CD4-positive, alpha-beta T cell treated with Interleukin-17A for 4 hours (primary cell): ENCODE measurements at places on chromosomes 1 and 21.

DNA sequence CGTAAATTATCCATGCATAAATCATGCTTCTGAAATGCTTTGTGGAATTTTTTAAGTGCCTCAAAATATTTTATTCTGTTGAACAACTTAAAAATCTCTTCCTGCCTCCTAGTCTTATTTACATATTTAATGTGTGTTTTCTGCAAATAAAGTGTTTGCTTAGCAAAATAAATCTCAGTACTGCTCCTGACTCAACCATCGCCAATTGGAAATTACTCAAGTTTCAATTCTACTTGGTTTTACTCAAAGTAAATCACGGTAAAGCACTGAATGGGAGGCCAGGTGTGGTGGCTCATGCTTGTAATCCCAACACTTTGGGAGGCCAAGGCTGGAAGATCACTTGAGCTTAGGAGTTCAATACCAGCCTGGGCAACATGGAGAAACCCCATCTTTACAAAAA, 152.2 kb upstream of the NR5A2 start:
- no peak for DNase-seq

DNA sequence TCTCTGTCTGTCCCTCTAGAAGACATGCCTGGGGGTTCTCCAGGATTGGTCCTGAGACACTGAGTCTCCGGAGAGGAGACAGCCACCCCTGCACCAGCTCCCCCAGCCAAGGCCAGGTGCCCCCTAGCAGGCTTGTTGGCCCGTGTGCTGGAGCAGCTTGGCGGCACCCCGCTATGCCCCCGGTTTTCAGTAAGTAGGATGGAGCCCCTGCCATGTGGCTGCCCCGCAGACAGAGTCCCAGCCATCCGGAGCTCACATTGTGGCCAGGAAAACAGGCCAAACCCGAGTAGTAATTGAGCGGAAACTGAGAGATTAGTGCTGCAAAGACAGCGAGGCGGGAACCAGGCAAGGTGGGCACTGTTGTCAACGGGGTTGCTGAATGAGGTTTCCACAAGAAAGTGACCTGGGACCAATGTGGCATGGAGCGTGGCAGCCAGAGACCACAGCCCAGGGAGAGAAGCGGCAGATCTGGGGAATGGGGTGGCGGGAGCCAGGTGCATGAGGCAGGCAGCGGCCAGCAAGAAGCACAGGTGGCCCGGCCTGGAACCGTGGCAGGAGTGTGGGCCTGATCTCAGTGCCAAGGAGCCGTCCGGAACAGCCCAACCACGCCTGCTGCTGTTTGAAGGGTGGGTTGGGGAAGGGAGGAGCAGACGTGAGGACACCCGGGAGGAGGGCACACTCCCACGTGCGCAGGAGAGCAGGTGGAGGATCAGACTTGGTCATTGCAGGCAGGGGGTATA, 137.4 kb upstream of the VAMP3 start:
- DNase-seq: no peak

DNA sequence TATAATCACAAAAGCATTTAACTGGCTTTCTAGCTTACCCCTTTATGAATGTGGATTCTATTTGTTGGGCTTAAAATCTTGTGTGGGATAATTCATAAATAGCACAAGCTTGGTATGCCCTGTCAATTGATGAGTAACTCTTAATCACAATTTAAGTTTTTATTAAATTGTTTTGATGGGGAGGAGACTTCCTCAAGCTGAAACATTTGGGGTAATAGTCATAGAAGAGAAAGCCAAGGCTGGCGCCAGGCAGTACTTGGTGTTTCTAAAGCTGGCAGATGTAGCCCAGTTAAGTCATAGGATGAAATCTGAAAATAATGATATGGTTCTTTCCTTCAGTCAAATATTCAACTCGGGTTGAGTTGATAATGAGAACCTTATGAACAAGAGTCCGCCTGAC, 167.2 kb downstream of the FMN2 start:
- no peak for DNase-seq

GRCh38 chr1:37868466-37868865, 9.1 kb upstream of the MTF1 start:
- no peak for DNase-seq

- DNase-seq: no peak
These were observed 7.3 kb upstream of the NRAS start for GRCh38 chr1:114723915-114724314.

- no peak for DNase-seq
These were observed 26.2 kb downstream of the RHBDL2 start for GRCh38 chr1:38915352-38915948.
